ENCODE measurements at places on chromosomes 12 and 14.

DNA sequence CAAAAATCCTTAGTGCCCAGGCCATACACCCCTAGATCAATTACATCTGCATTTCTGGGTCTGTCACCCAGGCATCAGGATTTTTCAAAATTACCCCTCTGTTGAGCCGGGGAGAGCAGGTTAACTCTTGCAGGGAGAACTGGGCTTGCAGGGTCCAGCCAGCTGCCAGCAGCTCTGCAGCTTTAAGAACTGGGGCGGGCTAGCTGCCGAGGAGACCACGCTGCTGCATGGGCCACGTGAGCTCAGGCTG lies at the start of gene DGLUCY:
Gene DGLUCY, plus strand, starts transcription at position 245 of the 250 bp plus-strand sequence. CDS start 46,222 bp downstream, outside the sequence.
- DNase-seq = peak; percentile 80

DNA sequence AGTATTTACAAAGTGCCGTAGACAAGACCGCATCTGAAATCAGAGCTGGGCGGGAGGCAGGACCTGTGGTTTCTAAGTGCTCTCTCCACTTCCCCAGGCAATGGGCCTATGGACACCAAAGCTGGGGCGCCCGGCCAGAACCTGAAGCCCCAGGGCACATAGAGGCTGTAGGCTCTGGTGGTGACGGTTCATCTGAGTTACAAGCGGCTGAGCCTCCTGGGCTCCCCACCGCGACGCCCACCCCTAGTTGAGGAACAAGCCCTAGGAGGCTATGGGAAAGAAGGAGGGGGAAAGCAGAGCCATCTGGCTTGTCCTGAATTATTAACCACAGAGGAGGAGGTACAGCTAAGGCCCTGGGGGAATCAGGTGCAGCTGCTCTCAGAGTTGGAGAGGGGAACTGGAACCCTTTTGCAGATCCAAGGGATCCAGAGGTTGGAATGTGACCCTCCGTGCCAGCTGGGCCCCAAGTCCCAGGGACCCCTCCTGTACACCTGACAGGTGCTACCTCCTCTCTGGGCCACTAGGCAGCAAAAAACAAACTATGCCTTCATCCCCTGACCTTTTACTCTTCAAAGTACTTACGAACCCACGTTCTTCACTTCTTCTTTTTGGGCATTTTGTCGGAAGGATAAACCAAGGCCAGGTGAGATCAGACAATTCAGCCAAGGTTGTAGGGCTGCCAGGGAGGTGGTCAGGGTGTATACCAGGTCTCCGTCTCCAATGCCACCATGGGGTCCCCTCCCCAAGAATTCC lies 77.2 kb downstream of the ARL6IP4 start:
- no peak for DNase-seq

DNA sequence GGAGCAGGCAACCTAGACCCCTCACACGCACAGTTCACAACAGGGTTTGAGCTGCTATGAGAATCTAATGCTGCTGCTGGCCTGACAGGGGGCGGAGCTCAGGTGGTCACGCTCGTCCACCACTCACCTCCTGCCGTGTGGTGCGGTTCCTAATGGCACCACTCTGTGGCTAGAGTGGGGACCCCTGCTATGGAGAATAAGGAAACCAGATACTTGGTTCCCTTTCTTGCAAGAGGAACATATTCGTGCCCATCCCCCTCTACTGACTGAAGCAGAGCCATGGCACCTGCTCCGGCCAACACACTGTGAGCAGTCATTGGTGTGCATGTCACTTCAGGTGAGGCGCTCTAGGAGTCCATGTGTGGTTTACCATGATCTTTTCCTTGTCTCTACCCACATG lies 30.4 kb upstream of the RIMBP2 start:
- no peak for DNase-seq

DNA sequence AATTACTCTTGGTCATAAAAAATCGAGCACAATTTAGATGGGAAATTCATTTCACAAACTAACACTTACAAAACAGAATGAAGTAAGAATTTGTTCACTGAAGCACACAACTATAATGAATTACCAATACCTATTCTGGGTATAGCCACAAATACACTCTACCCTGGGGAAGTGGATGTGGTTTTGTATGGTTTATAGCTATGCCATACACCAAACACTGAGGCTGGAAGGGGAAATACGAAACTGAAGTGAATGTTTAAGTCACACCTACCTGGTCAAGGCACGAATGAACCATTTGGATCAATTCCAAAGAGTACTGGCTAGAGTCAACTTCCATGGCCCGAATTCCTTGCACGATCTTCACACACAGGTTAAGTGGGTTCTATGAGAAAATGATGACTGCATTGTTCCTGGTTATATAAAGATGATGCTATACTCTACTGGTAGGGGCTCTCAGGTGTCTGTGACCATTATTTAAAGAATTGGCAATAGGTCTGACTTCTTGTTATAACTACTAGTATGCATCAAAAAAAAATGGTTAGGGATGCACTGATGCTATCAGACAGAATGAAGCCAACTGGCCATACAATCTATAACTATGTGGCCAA lies 12.8 kb downstream of the NEK9 start:
- DNase-seq = no peak

- DNase-seq = peak; percentile 11
Observed at GRCh38 chr12:85865890-85866289, 8.2 kb upstream of the NTS start.

GRCh38 chr14:100582496-100583165 lies 4.6 kb downstream of the BEGAIN start:
- no peak for DNase-seq

DNA sequence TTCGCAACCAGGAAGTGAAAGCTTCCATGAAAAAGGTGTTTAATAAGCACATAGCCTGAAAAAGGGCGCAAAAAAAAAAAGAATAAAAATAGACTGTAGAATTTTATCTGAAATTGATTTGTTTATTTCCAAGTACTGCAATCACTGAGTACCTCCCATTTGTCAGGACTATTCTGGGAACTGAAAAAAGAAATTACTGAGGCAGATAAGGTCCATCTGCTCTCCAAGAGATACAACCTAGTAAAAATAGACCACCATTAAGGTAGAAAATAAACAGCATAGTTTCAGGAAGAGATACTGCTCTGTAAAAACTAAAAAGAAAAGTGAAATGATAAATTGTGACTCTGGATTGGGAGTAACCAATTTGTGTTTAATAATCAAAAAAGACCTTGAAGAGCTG lies 24.7 kb downstream of the OR4N2 start:
- no peak for DNase-seq

DNA sequence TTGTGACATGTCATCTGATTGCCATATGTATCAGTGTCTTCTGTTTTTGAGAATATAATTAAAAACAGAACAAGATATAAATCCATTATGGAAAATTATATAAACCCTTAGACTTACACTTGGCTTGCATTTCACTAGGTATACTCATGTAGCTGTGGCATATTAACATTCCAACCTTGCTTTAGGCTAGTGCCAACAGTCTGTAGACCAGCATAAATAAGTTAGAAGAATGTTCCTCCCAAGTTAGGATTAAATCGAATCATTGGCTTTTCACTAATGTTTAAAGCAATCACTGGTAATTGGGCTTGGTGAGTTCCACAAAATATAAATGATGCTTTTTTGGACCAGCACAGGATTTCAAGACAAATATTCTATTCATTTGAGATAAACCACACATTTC lies 103.0 kb downstream of the LIN7A start:
- DNase-seq = no peak

DNA sequence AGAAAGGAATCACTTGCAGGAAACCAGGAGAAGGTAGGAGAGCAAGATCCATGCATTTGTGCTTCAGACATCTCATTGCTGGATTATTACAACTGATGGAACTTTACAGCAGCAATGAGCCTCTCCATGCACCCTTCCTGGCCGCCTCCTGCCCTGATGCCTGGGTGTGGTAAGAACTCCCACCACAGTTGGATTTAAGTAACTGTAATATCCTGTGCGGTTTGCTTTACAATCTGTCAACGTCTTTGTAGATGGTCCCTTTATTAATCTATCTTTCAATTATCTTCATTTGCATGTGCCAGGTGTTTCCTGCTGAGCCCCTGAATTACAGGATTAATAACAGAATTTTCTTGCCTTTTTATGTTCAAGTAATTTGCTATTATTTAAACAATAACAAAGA lies 1300.5 kb upstream of the TMEM132C start:
- no peak for DNase-seq

Measured in fibroblast of pulmonary artery (primary cell).